Common myeloid progenitor, CD34-positive (primary cell): ENCODE measurements at places on chromosomes 6 and 20.
A peak's percentile ranks its signal among the peaks of the same experiment; 100 is the strongest.

GRCh38 chr6:152098683-152099082 is 291.2 kb downstream of the ESR1 start:
- no peaks in the 10 kb centered on the region for H3K27me3 ChIP-seq
- no peak overlapping the region for H3K27ac ChIP-seq
- no peak overlapping the region for H3K4me3 ChIP-seq
- H3K36me3 ChIP-seq = no peaks in the 10 kb centered on the region

DNA sequence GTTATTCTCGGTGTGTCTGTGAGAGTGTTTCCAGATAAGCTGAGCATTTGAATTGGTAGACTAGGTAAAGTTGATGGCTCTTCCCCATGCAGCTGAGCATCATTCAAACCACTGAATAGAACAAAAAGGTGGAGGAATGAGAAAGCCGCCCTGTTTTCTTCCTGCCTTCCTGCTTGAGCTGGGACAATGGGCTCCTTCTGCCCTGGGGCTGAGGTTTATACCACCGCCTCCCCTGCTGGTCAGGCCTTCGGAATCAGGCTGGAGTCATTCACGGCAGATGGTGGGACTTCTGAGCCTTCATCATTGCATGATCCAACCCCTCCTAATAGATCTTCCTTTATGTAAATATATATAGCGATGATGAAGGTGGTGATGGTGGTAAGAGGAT is 124.9 kb downstream of the ANKRD60 start:
- no peak overlapping the region for H3K4me3 ChIP-seq
- H3K36me3 ChIP-seq = no peaks in the 10 kb centered on the region
- no peaks in the 10 kb centered on the region for H3K4me1 ChIP-seq
- no peak overlapping the region for H3K27ac ChIP-seq
- peaks cover 26% of the 10 kb centered on the region for H3K27me3 ChIP-seq
- no peak for DNase-seq

GRCh38 chr20:49387581-49387939 is 94.9 kb downstream of the KCNB1 start:
- H3K27me3 ChIP-seq = peaks cover 9% of the 10 kb centered on the region
- no peak overlapping the region for H3K27ac ChIP-seq
- DNase-seq = no peak
- no peaks in the 10 kb centered on the region for H3K4me1 ChIP-seq

GRCh38 chr20:4454111-4454510 is 267.6 kb upstream of the PRND start:
- peaks cover 10% of the 10 kb centered on the region for H3K4me1 ChIP-seq
- H3K27ac ChIP-seq = no peak overlapping the region
- peak; percentile 33 for DNase-seq
- H3K36me3 ChIP-seq = no peaks in the 10 kb centered on the region
- no peak overlapping the region for H3K4me3 ChIP-seq
- H3K27me3 ChIP-seq = no peaks in the 10 kb centered on the region

- no peak overlapping the region for H3K4me3 ChIP-seq
- H3K36me3 ChIP-seq = no peaks in the 10 kb centered on the region
- H3K27me3 ChIP-seq = no peaks in the 10 kb centered on the region
- no peak overlapping the region for H3K27ac ChIP-seq
These were observed 7.4 kb upstream of the SSTR4 start for GRCh38 chr20:23027721-23028120.

DNA sequence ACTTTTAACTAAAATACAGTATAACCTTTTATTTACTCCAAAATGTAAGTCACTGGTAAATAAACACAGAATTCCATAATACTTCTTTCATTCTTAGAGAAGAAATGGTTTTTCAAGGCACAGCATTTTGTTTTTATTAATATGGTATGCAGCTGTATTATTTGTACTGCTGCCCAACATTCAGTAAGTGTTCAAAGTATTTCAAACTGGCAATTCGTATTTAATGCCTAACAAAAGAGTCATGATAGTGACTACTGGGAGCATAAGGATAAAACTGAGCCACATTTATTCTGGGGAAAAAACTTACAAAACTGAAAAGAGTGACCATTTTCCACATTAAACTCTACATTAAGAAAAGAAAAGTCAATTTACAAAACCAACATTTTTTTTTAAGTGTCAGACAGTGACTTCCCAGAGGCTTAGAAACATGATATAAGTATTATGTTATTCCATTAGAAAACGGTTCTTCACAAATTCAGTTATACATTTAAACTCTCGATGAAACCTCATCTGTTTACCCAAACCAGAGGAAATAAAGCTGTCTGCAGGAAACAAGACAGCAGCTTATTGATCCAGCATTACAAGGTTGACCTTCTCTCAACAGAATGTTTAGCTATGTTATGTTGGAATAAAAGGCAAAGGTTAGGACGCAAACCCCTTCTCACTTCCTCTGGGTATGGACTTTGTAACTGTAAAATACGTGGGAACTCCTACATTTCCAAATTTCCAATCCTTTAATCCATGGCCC is 24.3 kb downstream of the EPB41L2 start:
- no peak for DNase-seq
- H3K27me3 ChIP-seq = no peaks in the 10 kb centered on the region
- no peak overlapping the region for H3K27ac ChIP-seq
- no peaks in the 10 kb centered on the region for H3K36me3 ChIP-seq
- H3K4me1 ChIP-seq = peaks cover 2% of the 10 kb centered on the region

DNA sequence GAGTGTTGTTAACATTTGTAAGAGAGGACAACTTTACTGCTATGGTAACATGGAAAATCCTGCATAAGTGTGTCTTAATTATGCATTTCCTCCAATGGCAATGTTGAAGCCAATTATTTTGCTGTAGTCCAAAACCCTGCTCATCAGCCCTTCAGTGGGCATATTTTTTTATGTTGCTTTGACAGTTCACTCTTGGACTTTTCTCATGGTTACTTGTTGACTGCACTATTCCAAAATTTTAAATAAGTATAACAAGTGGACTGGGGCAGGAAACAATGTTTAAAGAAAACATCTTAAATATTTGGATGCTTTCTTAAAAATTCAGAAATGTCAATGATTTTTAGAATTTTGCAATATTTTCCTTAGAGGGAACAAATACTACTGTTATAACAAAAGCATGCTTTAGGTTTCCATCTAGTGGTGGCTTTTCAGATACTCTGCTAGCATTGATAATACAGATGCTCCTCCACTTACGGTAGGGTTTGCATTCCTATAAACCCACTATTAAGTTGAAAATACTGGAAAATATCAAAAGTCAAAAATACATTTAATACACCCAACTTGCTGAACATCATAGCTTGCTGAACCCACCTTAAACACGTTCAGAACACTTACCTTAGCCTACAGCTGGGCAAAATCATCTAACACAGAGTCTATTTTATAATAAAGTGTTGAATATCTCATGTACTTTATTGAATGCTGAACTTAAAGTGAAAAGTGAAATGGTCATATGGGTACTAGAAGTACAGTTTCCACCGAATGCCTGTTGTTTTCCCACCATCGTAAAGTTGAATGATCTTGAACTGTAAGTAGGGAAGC is 86.4 kb downstream of the ADGRG6 start:
- no peaks in the 10 kb centered on the region for H3K4me1 ChIP-seq
- no peak overlapping the region for H3K4me3 ChIP-seq
- no peak overlapping the region for H3K27ac ChIP-seq
- DNase-seq = peak; percentile 67

GRCh38 chr6:166476634-166477215 is 94.0 kb upstream of the MPC1 start:
- H3K4me1 ChIP-seq = no peaks in the 10 kb centered on the region
- no peaks in the 10 kb centered on the region for H3K27me3 ChIP-seq
- H3K4me3 ChIP-seq = no peak overlapping the region
- DNase-seq = no peak

- H3K4me1 ChIP-seq = no peaks in the 10 kb centered on the region
- H3K4me3 ChIP-seq = no peak overlapping the region
- H3K36me3 ChIP-seq = no peaks in the 10 kb centered on the region
- no peak overlapping the region for H3K27ac ChIP-seq
These were observed 271.2 kb upstream of the THEMIS start for GRCh38 chr6:128172081-128172480.

DNA sequence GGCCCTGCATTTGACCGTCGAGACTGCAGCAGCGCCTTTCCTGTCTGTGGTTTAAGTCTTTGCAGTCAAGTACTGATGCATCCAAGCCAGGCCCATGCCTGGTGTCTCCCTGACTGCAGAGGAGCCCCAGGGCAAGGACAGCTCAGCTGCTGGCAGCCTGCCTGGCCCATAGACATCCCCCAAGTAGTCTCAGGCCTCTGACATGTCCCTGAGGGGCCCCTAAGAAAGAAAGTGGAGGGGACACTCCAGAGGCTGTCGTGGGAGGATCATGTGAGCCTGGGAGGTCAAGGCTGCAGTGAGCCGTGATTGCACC is 18.0 kb downstream of the HRH3 start:
- H3K36me3 ChIP-seq = peaks cover 54% of the 10 kb centered on the region
- no peak overlapping the region for H3K4me3 ChIP-seq
- H3K27ac ChIP-seq = no peak overlapping the region
- no peak for DNase-seq

- no peak for DNase-seq
- H3K27ac ChIP-seq = no peak overlapping the region
- no peaks in the 10 kb centered on the region for H3K36me3 ChIP-seq
- no peak overlapping the region for H3K4me3 ChIP-seq
- H3K27me3 ChIP-seq = no peaks in the 10 kb centered on the region
These were observed 253.8 kb upstream of the RIN2 start for GRCh38 chr20:19504251-19504650.

GRCh38 chr6:10146715-10147451 is 268.0 kb downstream of the TFAP2A start:
- H3K27ac ChIP-seq = no peak overlapping the region
- DNase-seq = peak; percentile 48
- H3K27me3 ChIP-seq = no peaks in the 10 kb centered on the region
- H3K4me3 ChIP-seq = peak overlapping the region; percentile 54
- H3K36me3 ChIP-seq = no peaks in the 10 kb centered on the region

DNA sequence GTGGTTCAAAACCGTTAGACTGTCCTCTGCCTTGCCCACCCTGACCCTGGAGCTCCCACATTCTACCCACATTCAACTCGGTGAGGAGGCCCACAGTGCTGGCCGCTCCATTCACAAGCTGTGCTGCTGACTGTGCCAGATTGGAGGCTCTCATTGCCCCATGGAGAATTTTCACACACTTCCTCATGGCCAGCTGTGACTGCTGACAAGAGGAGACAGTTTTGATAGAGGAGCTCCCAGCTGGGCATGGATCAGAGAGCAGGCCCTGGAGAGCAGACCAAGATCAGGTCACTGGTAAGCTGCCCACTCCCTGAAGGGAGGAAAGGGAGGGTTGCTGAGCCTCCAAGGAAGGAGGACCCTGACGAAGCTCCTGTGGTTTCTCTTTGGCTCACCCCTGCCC is 246.1 kb upstream of the RIN2 start:
- H3K27ac ChIP-seq = no peak overlapping the region
- H3K4me3 ChIP-seq = no peak overlapping the region
- peaks cover 7% of the 10 kb centered on the region for H3K4me1 ChIP-seq
- no peaks in the 10 kb centered on the region for H3K27me3 ChIP-seq

DNA sequence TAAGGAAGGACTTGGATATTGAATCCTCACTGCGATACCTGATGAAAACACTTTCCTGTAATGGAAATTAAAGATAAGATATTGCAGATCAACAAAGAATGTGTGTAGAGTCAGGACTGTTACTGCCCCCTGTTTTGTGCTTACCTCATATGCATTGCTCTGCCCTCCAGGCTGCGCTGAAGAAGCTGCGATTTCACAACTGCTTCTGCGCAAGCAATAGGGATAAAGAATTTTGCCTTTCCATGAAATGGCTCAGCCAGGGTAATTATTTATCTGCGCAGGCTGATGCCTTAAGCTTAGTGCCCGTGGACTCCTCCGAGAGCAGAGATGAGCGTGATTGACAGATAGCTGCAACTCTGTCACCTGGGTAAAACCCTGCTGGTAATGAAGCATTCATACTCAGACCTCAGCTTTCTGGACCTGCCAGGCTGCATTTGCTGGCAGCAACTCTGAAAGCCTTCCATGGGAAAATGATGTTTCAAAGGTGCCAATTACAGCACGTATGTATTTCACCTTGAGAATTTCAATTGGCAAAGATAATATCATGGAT is 370.6 kb downstream of the SAMD5 start:
- no peaks in the 10 kb centered on the region for H3K4me1 ChIP-seq
- no peaks in the 10 kb centered on the region for H3K36me3 ChIP-seq
- no peaks in the 10 kb centered on the region for H3K27me3 ChIP-seq
- H3K4me3 ChIP-seq = no peak overlapping the region
- DNase-seq = no peak
- H3K27ac ChIP-seq = no peak overlapping the region

DNA sequence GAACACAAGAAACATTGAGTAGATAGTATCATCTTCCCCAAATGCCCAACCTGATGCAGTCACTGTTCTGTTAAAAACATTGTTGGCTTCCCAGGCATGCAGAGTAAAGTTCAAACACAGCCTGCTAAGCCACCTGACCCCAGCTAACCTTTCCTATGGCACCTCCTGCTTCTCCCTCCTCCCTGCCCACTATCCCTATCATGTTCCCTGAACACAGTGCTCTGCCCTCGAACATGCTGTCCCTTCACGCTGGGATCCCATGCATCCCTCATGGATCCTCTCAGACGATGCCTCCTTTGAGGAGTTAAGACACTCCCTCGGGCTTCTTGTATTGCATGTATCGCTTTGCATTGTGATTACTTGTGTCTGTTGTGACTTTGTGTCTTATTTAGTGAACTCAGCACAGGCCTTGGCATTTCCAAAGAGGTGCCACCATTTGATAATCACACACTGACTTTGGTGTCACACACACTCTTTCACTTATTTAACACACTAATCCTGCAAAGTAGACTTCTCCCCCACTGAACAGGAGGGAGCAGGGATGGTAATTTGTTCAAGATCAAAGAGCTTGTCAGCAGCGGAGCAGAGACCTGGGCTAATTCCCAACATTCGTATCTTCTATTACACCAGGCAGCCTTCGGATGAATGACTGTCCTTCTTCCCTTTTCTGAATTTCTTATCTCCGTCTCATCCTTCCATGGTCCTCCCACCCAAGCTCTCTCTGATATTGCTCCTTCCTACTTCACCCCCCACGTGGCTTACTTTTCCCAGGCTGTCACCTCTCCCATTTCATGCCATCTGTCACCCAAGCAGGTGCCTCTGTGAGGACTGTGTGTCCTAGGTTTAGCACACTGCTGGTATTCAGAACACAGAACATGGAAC is 28.3 kb upstream of the SMIM29 start:
- no peak overlapping the region for H3K4me3 ChIP-seq
- H3K4me1 ChIP-seq = peaks cover 49% of the 10 kb centered on the region
- no peak overlapping the region for H3K27ac ChIP-seq
- no peak for DNase-seq

DNA sequence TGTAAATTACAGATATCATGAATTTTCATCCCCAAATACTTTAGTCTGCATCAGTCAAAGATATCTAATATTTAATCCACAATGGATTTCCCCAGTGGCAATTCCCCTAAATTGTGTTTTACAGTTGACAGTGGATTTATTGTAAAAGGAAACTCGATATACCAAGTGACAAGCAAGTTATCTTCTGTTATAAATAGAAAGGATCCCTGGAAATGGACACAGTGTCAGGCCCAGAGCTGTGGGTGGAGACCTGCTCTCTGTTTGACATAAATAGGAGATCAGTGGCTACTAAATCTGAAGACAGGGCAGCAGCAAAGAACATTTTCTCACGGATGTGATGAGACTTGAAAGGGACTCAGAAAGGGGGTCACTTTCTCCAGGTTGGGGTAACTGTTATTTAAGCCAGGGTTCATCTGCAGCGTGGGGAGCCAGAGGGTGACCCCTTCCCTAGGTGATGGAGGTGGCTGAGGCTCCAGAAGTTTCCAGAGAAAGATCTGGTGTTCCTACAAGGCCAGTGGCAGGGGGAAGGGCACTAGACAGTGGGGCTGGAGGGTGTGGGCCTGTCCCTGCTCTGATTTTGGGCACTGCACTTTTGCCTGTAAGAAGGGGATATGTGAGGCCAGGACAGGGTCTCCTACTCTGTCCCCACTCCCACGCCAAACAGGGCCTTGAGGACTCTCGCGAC is 12.3 kb upstream of the FAM110A start:
- no peak overlapping the region for H3K4me3 ChIP-seq
- no peak for DNase-seq
- no peaks in the 10 kb centered on the region for H3K27me3 ChIP-seq
